ENCODE measurements at places on chromosomes 2 and 18.
A peak's percentile ranks its signal among the peaks of the same experiment; 100 is the strongest.

DNA sequence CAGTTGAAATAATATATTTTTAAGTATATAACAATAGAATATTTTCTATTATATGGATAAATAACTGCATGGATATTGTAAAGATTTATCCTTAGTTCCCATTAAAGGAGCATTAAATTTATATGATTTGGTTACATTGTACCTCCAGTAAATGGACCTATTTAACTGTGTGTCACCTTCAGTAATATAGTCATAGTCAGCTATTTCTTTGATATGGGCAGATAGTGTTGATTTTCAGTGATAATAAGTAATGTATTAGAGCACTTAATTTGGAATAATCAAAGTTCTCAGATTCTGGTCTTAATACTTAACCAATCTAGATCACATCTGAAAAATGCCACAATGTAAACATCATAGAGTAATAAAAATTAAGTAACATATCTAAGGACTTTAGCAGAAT is 1527.3 kb upstream of the NXPH2 start:
- DNase-seq, result no peak

DNA sequence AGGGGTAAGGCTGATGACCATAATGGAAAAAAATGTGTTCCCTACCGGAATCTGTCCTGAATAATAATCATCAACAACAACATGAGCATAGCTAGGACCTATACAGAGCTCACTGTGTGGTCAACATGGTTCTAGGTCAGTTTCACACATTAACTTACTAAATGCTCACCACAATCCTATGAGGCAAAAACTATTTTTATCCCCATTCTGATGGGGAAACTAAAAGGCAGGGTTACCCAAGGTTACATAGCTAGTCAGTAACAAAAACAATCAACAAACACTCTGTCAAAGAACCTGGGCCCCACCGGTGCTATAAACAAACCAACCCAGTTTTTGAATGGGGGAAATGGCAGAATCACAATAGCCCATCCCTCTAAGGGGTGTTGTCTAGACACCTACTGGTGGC is 40.1 kb downstream of the AOX1 start:
- DNase-seq, result no peak

GRCh38 chr2:46666044-46666679 is 186.8 kb downstream of the TMEM247 start:
- no peak for DNase-seq

- no peak for DNase-seq
These were observed 680.5 kb downstream of the DSC3 start for GRCh38 chr18:30361864-30362540.

- DNase-seq, result no peak
These were observed 128.6 kb downstream of the LRATD1 start for GRCh38 chr2:14761118-14761517.

GRCh38 chr2:206083602-206084438 is 2.2 kb downstream of the INO80D start:
- DNase-seq, result no peak

- no peak for DNase-seq
These were observed 44.6 kb downstream of the ATIC start for GRCh38 chr2:215356334-215356947.

DNA sequence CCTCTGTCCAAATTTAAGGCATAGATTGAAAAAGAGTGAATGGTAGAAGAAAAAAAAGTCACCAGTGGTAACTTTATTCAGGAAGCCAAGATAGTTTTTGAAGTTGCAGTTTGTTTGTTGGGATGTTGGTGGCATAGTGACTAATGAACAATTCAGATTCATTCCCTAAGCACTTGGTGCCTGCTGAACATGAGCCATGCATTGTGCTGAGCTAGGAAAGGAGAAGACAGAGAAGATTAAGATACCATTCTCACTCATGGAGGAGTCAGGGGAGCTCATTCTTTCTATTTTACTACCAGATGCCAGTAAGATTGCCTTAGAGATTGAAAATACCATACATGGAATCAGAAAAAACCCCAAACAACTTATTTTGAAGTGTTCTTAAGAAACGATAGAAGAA is 25.1 kb downstream of the MEIS1 start:
- DNase-seq, result no peak

- DNase-seq, result no peak
These were observed 891.9 kb upstream of the LRRTM1 start for GRCh38 chr2:81196383-81196851.

DNA sequence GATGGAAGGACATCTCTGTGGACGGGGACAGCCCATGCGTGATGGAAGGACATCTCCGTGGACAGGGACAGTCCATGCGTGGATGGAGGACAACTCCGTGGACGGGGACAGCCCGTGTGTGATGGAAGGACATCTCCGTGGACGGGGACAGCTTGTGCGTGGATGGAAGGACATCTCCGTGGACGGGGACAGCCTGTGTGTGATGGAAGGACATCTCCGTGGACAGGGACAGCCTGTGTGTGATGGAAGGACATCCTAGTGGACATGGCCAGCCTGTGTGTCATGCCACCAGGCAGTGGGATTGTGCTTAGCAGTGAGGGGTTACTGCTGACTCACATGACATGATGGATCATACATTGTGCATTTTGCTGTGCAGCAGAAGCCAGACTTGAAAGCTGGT is 30.0 kb upstream of the NFATC1 start:
- DNase-seq, result no peak

- no peak for DNase-seq
These were observed 257.2 kb upstream of the CHAC2 start for GRCh38 chr2:53510401-53510800.

DNA sequence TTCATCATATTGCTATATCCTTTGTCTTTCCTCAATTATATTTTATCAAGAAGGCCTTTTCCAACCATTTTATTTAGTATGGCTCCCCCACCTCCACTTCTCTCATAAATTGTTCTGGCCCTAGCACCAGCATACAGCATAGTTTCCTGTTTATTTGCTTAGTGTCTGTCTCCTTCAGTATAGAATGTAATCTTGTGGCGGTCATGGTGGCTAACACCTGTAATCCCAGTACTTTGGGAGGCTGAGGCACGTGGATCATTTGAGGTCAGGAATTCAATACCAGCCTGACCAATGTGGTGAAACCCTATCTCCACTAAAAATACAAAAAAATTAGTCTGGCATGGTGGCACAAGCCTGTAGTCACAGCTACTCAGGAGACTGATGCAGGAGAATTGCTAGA is 39.6 kb upstream of the CLASP1 start:
- DNase-seq, result no peak

- DNase-seq, result no peak
These were observed 29.2 kb downstream of the MTHFD2 start for GRCh38 chr2:74227646-74228045.

DNA sequence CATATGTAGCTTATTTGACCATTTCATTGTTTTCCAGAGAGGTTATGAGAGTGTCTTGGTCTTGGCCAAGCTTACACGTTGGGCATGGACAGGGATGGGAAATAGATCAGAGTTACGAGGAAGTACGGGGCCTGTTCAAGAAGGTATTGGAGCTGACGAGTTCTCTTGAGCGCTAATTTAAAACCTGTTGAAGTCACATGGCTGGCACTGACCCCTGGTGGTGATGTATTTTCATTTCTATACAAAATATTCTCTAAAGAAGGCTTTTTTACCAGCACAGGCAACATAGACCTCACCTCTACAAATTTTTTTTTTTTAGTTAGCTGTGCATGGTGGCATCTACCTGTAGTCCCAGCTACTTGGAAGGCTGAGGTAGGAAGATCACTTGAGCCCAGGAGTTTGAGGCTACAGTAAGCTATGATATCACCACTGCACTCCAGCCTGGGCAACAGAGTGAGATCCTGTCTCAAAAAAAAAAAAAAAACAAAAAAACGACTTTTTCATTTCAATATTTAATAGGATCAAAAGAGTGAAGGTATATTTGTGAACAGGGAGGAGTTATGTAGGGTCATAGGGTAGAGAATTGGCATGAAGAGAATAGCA is 19.6 kb downstream of the UGP2 start:
- DNase-seq, result peak; percentile 24

Data from stimulated activated CD4-positive, alpha-beta T cell treated with anti-CD3 and anti-CD28 coated beads, TNF-alpha, amount 100 ng/mL, for 1 hour (primary cell).